ENCODE measurements at places on chromosomes 2 and 18.

DNA sequence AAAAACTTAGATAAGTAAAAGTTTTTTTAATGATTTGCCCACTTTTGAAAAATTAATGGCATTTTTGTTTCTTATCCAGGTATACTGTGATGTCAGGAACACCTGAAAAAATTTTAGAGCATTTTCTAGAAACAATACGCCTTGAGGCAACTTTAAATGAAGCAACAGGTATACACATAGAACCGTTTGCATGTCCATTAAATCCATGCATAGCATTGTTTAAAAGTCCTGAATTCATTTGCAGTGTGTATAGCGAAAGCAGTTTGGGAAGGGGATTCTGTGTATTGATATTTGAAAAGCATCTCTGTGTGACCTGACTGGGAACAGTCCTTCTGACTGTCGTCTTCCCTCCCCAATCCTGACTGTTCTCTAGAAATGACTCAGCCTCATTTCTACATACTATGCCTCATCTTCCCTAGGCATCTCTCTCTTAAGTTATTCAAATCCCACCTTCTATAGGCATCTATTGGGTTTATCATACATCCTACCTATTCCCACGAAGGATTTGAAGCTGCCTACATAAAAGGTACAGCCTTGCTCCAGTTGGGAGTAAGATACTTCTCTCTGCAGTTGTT is 79.2 kb upstream of the MAP3K20 start:
- no peak for DNase-seq

DNA sequence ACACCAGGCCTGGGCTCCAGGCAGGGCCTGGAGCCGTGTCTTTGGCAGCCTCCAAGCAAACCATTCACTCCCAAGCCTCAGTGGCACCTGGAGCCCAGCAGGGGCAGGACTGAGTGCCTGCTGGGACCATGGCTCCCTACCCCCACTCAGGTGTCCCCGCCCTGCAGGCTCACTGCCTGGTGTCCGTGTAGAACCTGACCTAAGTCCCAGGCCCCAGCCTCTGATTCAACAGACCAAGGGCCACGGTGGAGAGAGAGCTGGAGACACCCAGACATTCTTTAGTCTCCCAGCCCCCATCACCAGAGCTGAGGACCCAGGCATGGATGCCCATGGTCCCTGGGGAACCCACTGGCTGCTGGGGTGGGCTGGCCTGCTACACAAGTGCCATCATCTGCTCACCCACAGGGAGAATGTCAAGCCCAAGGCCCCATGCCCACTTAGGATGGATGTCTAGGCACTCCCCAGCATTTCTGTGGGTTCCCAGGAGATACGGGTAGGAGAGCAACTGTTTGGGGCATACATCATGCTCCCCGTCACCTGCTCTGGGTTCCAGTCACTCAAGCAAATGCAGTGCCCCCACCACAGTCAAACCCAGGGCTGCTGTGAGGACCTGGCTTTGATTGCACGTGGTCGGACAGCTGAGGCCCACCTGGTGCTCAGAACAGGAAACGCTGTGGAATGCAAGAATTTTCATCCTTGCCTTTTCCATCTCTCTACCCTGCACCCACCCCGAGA is 42.9 kb upstream of the ATG16L1 start:
- DNase-seq = no peak

GRCh38 chr2:137659616-137660015 is 304.7 kb upstream of the HNMT start:
- DNase-seq = no peak

GRCh38 chr2:74585406-74586185 is 31.1 kb downstream of the DOK1 start:
- DNase-seq = no peak

- DNase-seq = no peak
Observed at GRCh38 chr2:12507295-12507694, 209.4 kb upstream of the TRIB2 start.

DNA sequence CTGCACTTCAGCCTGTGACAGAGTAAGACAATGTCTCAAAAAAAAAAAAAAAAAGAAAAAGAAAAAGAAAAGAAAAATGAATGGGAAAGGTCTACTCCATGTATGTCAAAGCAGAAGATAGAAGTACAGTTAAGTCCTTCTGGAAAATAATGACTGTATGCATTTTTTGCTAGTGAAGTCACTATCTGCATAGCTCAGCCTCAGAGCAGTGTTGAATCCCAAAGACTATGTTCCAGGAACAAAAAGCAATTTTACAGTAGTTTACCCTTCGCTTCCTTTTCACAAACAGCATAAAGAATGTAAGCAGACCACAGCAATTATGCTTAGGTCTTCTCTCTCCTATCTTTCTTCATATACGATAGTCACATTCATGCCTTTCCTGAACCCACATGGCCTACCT is 497.4 kb downstream of the CMPK2 start:
- DNase-seq = no peak

- DNase-seq = no peak
Observed at GRCh38 chr2:149617476-149617875, 29.9 kb upstream of the MMADHC start.

GRCh38 chr2:68417926-68418325 is 49.2 kb downstream of the FBXO48 start:
- no peak for DNase-seq

All from bone marrow (tissue), 2 donors.